Thoracic aorta (tissue), 2 donors: ENCODE measurements at places on chromosomes 2 and 18. TPM values are rescaled to one million over a fixed set of nuclear protein-coding genes. Genes with fewer than 3 reads are reported as not detected.

DNA sequence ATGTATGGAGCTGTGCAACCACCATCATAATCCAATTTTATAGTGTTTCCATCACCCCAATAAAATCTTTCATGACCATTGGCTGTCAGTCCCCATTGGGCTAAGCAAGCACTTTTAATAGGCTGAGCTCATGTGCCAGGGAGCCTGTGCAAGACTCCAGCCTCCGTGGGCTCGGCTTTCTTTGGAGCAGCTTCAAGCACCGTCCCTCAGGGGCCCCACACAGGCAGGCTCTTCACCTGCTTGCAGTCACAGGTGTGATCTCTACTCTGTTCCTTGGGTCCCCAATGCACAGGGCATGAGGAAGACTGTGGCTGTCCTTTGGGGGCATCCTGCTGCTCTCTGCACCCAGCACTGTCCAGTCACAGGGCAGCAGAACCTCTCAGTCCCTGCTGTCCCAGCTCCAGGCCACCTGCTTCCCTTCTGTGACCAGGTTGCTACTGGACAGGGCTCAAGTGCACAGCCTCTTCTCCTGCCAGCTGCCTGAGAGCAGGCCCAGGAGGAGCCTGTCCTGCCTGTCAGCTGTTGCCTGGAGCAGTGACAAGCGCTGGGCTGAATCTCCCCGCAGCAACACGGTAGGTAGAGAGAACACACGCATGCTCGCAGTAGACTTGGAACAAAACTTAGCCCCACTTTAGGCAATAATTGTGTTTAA is 40.7 kb upstream of the TMEM131 start:
- no peaks in the 10 kb centered on the region for H3K36me3 ChIP-seq
- H3K27me3 ChIP-seq: no peaks in the 10 kb centered on the region
- H3K4me1 ChIP-seq: peaks cover 9% of the 10 kb centered on the region
- H3K4me3 ChIP-seq: no peak overlapping the region
- no peak for DNase-seq

GRCh38 chr2:232490221-232491138 is 2.8 kb upstream of the ECEL1 start:
- H3K4me1 ChIP-seq: peaks cover 6% of the 10 kb centered on the region
- no peak overlapping the region for H3K27ac ChIP-seq
- no peak overlapping the region for H3K4me3 ChIP-seq
- DNase-seq: no peak

GRCh38 chr2:60899892-60900249 is 18.5 kb downstream of the REL start:
- H3K27me3 ChIP-seq: no peaks in the 10 kb centered on the region
- no peak overlapping the region for H3K4me3 ChIP-seq
- peaks cover 25% of the 10 kb centered on the region for H3K36me3 ChIP-seq
- H3K4me1 ChIP-seq: no peaks in the 10 kb centered on the region
- DNase-seq: no peak

GRCh38 chr2:149885468-149885867 is 297.9 kb upstream of the MMADHC start:
- H3K4me3 ChIP-seq: no peak overlapping the region
- H3K27me3 ChIP-seq: no peaks in the 10 kb centered on the region
- H3K36me3 ChIP-seq: no peaks in the 10 kb centered on the region
- H3K27ac ChIP-seq: no peak overlapping the region
- H3K4me1 ChIP-seq: no peaks in the 10 kb centered on the region
- no peak for DNase-seq

- no peaks in the 10 kb centered on the region for H3K4me1 ChIP-seq
- H3K4me3 ChIP-seq: no peak overlapping the region
- no peak for DNase-seq
- no peaks in the 10 kb centered on the region for H3K36me3 ChIP-seq
- no peak overlapping the region for H3K27ac ChIP-seq
These were observed 17.1 kb downstream of the FAM110C start for GRCh38 chr2:29253-29652.

DNA sequence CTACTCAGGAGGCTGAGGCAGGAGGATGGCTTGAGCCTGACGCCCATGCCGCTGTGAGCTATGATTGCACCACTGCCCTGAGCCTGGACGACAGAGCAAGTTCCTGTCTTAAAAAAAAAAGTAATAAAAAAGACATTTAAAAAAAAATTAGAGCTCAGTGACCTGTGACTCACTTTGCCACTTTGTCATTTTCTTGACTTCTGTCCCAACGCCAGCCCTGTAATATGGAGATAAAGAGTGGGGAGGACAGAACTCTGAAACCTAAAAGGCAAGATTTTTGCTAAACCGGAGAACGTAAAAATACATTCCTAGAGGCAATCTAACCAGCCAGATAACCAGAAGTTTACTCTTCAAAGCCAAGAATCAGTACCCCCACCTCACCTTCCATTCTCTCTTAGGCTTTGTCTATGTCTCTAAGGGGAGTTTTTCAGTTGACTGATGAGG is 49.0 kb downstream of the PRKRA start:
- no peak overlapping the region for H3K27ac ChIP-seq
- no peaks in the 10 kb centered on the region for H3K36me3 ChIP-seq
- H3K4me3 ChIP-seq: no peak overlapping the region
- H3K27me3 ChIP-seq: no peaks in the 10 kb centered on the region

DNA sequence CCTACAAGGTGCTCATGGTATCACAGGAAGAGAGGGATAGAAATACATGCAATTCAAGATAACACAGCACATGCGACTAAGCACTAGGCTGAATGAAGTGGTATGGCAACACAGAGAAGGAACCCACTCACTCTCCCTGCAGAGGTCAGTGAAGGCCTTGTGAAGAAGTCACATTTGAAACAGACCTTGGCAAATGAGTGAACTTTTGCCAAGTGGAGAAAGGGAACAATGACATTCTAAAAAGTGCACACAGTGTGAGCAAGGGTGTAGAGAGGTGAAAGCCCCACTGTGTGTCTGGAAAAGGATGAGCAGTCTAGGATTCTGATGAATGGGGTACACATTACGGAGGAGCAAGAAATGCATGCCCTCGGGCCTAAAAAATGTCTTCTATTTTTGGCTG is 23.3 kb downstream of the KLF7 start:
- no peaks in the 10 kb centered on the region for H3K27me3 ChIP-seq
- no peaks in the 10 kb centered on the region for H3K36me3 ChIP-seq
- peak overlapping the region; percentile 50 for H3K4me3 ChIP-seq
- DNase-seq: no peak
- peak overlapping the region; percentile 89 for H3K27ac ChIP-seq

DNA sequence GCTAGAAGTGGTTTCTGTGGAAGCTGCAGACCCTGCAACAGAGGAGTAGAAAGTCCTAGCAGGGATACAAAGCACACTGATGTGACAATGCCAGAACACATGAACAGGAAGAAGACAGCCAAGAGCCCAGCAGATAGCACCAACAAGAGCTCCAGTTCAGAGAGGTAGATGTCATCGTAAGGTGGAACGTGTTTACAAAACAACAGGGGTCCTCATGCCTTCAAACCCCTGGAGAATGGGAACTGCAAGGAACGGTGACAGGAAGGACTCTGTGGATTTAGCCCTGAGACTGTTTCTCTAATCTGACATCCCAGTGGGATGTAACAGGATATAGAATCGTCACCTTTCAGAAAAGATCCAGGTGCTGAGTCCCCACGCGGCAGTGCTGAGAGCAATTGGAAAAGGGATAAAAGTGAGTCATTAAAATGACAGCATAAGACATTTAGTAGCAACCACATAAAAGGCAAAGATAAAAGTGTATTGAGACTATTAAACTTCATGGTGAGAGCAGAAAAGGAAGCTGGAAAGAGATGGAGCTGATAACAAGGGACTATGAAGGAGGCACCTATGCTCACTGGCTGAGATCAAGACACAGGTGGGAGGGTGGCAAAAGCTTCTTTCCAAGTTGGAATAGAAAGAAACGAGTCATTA is 195.2 kb downstream of the FBXO15 start:
- no peaks in the 10 kb centered on the region for H3K27me3 ChIP-seq
- DNase-seq: no peak
- H3K4me3 ChIP-seq: no peak overlapping the region
- peaks cover 3% of the 10 kb centered on the region for H3K4me1 ChIP-seq

DNA sequence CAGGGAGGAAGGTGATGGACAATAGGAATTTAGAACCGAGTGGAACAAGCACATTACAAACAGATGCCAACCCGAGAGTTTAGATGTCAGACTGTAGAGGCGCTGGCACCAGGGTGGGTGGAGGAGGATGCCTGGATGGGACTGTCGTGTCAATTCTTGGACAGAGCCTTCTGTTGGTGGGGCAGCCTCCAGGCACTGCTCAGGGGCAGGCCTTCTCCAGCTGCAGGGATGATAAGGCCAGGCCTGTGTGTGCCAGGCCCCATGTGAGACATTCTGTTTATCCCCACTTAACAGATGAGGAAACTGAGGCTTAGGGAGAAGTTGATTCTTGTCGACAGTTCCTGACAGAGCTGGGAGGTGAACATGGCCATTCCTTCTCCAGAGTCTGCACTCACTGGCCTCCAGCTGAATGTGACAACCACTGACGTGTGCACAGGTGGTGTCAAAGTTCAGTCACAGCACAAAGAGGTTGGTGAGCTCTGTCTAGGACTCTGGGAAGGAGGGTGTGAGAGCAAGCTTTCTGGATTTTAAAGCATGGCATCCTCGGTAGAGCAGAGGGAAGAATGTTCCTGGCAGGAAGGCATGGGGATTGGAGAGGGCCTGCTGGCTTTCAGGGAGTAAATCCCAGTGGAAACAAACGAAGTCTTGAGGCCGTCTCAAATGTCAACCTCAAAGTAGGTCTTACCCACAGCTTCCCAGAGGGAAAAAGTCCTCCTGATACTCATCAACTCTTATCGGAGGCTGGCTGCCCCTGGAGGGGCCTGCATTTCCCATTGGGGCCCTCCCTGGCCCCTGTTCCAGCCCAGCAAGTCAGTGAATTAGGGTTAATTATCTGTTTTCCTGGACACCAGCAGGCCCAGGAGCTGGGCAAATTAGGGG is 52.4 kb downstream of the GLI2 start:
- H3K36me3 ChIP-seq: no peaks in the 10 kb centered on the region
- no peak for DNase-seq
- H3K27ac ChIP-seq: no peak overlapping the region

DNA sequence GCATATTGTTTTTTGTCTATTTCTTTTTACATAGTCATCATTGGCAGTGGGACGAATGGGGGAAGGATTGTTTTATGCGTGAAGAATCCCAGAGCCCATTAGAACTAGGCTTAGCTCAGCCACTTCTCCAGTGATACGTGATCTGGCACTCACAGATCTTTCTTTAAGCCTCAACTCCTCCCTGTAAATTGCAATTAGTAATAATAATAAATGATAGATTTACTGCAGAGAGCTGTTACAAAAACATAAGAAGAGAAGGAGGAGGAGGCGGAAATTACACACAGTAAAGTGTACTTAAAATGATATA is 629.3 kb downstream of the NRXN1 start:
- no peak overlapping the region for H3K27ac ChIP-seq
- no peaks in the 10 kb centered on the region for H3K27me3 ChIP-seq
- no peaks in the 10 kb centered on the region for H3K36me3 ChIP-seq
- DNase-seq: no peak

GRCh38 chr2:45505138-45505537 is 105.9 kb downstream of the SRBD1 start:
- no peak overlapping the region for H3K4me3 ChIP-seq
- no peaks in the 10 kb centered on the region for H3K36me3 ChIP-seq
- peaks cover 7% of the 10 kb centered on the region for H3K4me1 ChIP-seq
- no peak for DNase-seq

Gene UGT1A8
- not detected for total RNA-seq

Gene SERPINB10
- not detected for total RNA-seq

Gene TMEFF2
- not detected for total RNA-seq

Gene LAMA3
- 30.1 TPM for total RNA-seq

Gene REG3A
- 8.3 TPM for total RNA-seq

Gene NFATC1
- 27.6 TPM for total RNA-seq

Gene LYG1
- 5.8 TPM for total RNA-seq

Gene HMSD
- not detected for total RNA-seq

Gene GTF2A1L
- total RNA-seq: 0.27 TPM

Gene GPBAR1
- total RNA-seq: 3.5 TPM
